ENCODE measurements at places on chromosomes 2 and 18. TPM values are rescaled to one million over a fixed set of nuclear protein-coding genes. Genes with fewer than 3 reads are reported as not detected.

DNA sequence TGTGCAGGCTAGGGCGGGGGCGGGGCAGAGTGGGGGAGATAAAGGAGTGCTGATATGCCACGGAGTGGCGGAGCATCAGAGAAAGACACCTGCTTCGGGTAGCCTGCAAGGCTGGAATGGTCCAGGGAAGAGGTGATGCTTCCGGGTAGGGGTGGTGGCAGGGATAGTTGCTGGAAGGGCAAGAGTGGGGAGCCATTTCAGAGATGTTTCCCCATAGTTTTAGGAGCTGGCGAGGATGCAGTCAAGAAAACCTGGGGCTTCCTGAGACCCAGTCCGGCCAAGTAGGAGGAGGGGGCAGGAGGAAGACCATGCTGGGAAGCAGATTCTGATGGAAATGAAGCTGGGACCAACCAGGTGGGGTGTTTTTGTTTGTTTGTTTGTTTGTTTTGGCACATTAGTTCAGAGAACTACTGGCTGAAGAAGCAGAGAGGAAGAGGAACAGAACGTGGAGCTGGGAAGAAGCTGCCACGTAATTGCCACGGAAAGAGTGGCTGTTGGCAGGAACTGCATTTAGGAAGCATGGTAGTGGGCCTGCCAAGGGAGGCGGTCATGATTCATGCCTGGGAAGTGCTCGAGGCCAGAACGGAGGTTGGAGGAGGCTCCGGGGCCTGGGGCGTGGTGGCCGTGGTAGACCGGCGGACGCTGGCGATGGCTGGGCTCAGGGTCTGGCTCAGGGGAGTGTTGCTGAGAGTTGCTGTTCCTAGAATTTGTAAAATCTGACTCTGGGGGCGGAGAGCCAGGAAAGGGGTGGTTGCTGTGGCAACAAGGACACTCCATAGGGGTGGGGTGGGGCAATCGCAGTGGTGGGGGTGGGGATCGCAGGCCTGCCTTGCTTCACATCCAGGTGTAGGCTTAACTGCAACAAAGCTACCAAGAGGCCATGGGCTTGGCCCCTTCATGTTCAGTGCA lies 8.6 kb upstream of the INPP5D start:
- DNase-seq, result peak; percentile 47

DNA sequence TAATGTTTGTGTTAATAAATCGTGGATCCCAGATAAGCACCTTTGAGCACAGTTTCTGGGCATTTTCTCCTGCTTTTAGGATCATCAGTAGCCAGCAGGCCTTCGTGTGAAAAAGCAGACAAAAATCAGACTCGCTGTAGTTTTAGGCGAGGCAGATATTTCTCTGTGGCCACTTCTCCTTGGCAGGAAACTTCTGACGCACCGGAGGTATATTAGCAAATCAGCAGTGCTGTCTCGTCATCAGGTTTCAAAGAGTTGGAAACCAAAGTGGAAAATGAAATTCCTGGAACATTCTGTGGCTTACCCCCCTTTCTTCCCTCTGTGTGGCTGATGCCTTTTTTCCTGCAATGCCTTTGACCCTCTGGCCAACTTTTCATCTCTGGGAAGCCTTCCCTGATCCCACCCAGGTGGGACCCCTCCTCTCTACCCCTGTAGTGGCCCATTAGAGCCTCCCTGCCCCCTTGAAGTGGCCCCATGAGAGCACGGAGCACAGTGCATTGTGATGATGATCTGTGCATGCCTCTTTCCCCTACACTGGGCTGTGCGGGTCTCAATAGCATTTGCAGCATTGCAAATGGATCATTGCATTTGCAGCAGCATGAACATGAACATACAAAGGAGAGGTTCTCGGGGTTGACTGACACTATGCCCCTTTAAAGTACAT lies 93.3 kb downstream of the RNF144A start:
- no peak for DNase-seq

GRCh38 chr2:95075440-95076132 lies 46.0 kb downstream of the MRPS5 start:
- DNase-seq, result no peak

The GLI2 gene
- 1.7 TPM for total RNA-seq

The CHRNG gene
- total RNA-seq, result not detected

The DYSF gene
- 300 TPM for total RNA-seq

Data from glomerular endothelial cell (primary cell).